OCI-LY7 (cell line): ENCODE measurements at places on chromosomes 2 and 18. TPM values are rescaled to one million over a fixed set of nuclear protein-coding genes. Genes with fewer than 3 reads are reported as not detected.

DSG1 gene
- total RNA-seq: not detected in 2 replicates

MROH2A gene
- total RNA-seq: not detected in 2 replicates

UCN gene
- total RNA-seq: 7.2 and 8.5 TPM in 2 replicates

MRPL33 gene
- 40.4 and 43.8 TPM in 2 replicates for total RNA-seq

DNA sequence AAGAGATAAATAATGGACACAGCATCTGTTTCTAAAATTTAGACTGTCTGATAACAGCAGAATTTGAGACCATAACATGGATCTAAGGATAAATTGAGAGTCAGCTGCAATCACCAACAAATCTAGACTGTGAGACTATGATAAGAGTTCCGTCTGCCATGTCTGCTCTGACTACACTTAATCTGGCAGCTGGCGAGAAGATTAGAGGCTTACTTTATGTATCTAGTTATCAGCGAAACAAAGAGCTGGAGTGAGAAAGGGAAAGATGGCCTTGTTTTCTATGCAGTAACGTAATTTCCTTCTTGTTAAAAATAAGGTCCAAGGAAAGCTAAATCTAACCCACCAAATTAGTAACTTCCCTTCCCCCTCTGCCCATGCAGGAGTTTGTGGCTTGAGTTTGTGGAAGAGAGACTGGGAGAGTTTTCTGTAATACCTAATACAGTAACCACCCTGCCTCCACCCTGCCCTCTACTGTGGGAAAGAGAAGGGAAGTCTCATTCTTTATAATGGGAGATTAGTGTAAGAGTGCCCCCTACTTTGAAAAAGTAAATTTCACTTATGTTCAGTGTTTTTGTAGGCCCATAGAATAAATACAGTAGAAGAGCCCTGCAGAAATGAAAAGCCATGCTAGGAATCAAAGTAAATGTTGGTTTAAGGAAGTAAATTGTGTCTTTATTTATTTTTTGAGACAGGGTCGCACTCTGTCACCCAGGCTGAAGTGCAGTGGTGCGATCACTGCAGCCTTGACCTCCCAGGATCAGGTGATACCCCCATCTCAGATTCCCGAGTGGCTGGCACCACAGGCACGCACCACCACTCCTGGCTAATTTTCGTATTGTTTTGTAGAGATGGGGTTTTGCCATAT is 27.5 kb downstream of the EML4 start:
- DNase-seq: peak; percentile 70

GRCh38 chr2:107364361-107364950 is 462.2 kb upstream of the RGPD4 start:
- DNase-seq: no peak

REG3G gene
- not detected in 2 replicates for total RNA-seq

ADCYAP1 gene
- total RNA-seq: not detected in 2 replicates

DNA sequence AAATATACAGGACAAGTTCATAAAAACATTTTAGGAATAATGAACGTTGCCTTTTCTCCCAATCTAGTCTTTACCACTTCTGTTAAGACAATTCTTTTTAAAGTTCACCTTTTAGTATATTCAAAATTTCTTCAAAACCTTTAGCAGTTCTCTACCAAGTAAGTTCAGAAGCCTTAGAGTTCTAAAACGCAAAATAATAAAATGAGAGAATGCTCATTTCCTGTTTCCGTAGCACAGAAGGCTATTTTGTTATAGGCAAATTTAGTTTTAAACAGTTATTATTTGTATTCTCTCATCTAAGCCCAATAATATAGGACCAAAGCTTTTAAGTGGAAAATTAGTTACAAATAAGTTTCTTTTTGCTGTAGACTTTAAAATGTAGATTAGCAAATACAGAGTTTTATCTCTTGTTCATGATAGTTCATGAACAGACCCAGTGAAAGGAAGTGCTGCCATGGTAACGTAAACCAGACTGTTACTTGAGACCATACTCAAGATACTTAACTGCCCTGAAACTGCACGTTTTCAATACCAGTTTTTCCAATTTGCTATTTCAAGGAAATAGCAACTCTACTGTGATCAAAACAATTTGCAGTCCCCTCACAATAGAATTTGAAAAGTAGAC is 173.1 kb upstream of the STON1 start:
- DNase-seq: peak; percentile 39

DNA sequence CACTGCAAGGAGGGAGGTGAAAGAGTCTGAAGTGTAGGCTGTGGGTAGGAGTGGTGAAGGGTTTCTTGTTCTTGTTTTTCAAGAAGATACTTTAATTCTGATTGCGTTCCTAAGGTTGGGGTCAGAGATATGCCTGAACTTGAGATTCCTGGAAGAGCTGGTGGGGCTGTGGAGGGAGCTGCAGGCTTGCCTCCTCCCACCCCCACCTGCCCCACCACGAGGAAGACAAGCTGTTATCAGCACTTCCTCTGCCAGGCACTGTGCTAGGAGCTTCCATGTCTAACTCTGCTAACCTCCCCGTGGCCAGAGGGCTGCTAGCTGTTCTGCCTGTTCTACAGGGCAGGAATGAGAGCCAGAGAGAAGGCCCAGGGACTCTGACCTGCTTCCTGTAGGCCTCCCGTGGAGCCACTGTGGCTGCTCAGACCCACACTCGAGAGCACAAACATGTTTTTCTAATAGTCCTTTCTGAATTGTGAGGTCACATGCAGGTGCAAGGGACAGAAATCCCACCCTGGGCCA is 13.7 kb downstream of the ANKRD23 start:
- no peak for DNase-seq

DNA sequence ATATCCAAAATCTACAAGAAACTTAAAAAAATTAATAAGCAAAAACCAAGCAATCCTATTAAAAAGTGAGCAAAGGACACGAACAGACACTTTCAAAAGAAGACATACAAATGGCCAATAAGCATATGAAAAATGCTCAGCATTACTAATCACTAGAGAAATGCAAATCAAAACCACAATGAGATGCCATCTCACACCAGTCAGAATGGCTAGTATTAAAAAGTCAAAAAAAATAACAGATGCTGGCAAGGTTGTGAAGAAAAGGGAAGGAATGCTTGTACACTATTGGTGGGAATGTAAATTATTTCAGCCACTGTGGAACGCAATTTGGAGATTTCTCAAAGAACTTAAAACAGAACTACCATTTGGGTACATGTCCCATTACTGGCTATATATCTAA is 128.8 kb upstream of the SESTD1 start:
- DNase-seq: no peak

ALK gene
- total RNA-seq: not detected in 2 replicates

GRCh38 chr2:233824373-233824772 is 30.0 kb downstream of the HJURP start:
- no peak for DNase-seq

DNA sequence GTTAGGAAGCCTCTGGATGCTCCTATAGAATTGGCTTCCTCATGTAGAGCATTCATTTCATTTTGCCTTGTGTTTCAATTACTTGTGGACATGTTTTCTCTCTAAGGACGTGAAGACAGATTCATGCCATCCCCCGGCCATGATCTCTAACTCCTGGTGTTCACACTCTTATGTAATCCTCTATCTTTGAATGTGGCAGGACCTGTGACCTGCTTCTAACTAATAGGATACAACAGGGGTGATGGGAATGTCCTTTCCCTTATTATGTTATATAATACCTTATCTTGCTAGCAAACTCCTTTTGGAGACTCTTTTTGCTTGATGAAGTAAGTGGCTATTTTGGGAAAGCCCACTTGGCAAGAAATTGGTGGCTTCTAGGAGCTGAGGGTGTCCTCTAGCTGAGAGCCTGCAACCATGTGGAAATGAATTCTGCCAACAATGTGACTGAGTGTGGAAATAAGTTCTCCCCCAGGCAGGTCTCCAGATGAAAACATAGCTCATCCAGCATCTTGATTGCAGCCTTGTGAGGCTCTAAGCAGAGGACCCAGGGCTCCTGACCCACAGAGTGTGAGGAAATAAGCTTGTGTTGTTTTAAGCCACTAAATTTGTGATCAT is 13.8 kb downstream of the DPYSL5 start:
- no peak for DNase-seq

DNA sequence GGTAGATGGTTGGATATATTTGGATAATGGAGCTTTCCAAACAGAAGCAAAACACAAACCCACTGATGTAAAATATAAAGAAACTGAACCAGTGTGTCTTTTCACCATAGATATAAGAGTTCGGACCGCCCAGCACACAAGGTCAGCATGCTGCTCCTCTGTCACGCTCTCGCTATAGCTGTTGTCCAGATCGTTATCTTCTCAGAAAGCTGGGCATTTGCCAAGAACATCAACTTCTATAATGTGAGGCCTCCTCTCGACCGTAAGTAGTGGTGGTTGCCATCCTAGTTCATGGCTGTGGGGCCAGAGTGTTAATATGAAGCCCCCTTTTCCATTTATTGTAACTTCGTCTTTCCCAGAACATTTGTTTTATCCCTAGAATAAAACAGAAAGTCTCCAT is 125.2 kb upstream of the LYPD6 start:
- DNase-seq: no peak

MC2R gene
- not detected in 2 replicates for total RNA-seq

FAM124B gene
- not detected in 2 replicates for total RNA-seq

SALL3 gene
- not detected in 2 replicates for total RNA-seq

- DNase-seq: peak; percentile 43
Observed at GRCh38 chr2:119234021-119235019, 10.7 kb downstream of the STEAP3 start.

DNA sequence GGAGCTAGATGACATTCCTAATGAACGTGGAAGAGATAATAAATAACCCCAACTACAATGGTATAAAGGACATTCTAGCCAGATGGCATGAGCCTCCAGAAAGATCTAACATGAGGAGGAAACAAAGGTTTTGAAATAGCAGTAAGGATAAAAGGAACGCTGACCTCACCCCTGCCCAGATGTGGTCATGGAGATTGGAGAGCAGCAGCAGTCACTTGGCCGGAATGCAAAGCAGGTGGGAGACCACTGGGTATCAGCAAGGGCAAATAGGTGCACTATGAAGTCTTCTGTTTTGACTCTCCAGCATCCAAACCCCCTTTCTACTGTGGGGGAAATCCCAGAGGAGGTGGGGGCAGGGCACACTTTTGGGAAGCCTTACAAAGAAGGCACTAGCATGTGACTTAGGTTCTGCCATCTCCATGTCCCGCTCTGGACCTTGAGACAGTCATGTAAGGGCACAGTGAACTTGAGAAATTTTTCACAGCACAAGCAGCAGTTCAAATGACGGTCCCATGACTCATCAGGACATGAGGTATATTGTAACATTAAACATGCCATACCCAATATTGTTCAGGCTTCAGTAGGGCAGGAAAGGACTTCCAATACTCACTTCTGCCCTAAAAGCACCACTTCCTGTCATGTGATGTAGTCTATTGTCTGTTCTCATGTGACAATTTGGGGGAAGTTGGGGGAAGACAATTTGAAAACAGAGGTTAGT is 55.2 kb downstream of the METTL4 start:
- peak; percentile 65 for DNase-seq
